ENCODE measurements at places on chromosomes 6 and 20. TPM values are rescaled to one million over a fixed set of nuclear protein-coding genes. Genes with fewer than 3 reads are reported as not detected.

DNA sequence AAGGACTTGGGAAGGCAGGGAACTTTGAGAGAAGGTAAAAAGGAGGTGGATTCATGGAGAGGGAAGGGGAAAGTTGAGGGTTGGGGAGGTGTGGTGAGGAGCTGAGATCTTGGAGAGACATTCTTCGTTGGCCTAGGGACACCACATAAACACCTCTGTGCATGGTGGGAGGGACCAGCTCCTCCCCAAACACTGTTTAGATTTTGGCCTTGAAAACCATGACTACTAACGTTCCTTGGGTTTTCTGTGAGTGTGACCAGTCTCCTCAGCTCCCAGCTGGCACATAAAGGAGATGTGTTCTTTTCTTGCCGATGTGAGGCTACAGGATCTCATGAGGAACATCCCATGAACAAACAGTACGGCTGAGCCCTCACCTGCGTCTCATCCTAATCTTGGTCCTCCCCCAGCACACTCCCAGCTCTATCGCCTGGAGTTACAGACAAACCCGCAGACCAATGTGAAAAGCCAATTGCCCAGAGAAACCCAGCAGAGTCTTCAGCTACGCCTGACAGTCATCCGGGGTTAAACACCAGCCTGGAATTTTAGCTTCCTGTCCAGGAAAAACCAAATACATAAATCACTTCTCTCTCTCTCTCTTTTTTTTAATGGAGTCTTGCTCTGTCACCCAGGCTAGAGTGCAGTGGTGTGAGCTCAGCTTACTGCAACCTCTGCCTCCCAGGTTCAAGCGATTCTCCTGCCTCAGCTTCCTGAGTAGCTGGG is 22.0 kb upstream of the DDR1 start:
- no peak for DNase-seq

Gene PSMB8
- total RNA-seq: 14.2 TPM

DNA sequence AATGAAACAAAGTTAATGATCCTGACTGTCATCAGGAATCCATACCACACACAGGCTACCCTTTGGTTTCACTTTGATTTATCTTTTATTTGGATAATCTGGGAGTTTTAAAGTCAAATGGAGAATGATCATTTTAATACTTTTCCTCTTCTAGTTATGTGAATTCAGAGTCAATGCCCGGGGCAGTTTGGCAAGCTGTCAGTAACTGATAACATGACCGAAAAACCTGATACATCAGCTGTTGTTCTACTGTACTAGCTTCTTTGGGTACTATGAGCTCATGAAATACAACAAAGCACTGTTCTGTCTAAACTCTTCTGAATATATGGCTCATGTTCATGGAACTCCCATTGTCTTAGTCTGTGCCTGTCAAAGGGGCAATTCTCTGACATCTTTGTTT is 30.2 kb downstream of the KLHL31 start:
- DNase-seq: no peak

DNA sequence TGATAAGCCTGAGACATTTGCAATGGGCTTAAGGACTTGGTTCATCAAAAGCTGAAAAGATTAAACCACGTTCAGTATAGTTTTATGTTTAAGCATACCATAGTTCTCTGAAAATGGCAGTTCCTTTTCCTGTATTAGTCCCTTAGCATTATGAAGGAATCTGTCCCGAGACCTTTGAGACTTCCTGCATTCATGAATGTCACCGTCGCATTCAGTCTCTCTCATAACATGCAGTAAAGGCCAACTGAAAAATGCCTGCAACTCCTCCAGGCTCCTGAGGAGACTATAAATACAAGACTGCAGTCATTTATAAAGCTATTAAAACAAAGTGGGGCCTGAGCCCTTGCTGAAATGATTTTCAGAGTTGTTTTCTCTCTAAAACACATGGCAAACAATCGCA is 129.1 kb downstream of the SYCP2 start:
- DNase-seq: no peak

- DNase-seq: no peak
Observed at GRCh38 chr6:14728396-14729024, 517.4 kb upstream of the JARID2 start.

DNA sequence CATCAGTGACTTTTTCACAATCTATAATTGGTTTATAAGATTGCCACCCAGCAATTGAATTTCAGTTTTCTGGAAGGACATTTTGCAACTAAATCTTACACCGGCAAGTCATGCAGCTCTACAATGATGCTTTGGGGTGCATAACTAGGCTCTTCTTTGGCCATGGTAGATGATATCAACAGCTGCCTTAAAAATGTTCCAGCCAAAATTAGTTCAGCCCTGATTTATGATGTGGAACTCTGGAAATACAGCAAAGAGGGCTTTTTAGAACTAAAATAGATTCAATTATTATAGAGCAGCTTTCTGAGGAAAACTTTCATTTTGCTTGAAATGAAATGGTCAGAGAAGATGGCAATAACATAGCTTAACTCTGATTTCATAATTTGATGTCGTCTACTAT is 18.4 kb upstream of the MCM9 start:
- DNase-seq: no peak

- no peak for DNase-seq
Observed at GRCh38 chr20:24289737-24290481, 179.5 kb upstream of the SYNDIG1 start.

DNA sequence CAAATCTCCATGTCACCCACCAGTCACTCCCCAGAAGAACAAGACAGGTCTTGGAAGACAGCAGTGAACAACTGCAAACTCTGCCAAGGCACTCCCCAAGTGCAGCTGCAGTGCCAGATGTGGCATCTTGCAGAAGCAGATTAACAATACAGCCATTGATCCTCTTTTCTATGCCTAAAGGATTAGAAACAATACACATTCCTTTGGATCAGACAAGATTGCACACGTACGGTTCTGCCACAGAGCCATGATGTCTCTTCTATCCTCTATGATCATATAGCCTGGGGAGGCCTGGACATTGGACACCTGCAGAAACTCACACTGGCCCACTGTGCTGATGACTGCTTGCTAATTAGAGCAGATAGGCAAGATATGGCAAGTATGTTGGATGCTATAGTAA is 155.9 kb downstream of the MYLK4 start:
- DNase-seq: no peak

- DNase-seq: no peak
Observed at GRCh38 chr6:40000964-40001515, 66.8 kb upstream of the MOCS1 start.

- no peak for DNase-seq
Observed at GRCh38 chr6:30747300-30747687, 2.9 kb upstream of the IER3 start.

All from mesothelial cell of epicardium (in vitro differentiated cells).